ENCODE measurements at places on chromosomes 2 and 18.

DNA sequence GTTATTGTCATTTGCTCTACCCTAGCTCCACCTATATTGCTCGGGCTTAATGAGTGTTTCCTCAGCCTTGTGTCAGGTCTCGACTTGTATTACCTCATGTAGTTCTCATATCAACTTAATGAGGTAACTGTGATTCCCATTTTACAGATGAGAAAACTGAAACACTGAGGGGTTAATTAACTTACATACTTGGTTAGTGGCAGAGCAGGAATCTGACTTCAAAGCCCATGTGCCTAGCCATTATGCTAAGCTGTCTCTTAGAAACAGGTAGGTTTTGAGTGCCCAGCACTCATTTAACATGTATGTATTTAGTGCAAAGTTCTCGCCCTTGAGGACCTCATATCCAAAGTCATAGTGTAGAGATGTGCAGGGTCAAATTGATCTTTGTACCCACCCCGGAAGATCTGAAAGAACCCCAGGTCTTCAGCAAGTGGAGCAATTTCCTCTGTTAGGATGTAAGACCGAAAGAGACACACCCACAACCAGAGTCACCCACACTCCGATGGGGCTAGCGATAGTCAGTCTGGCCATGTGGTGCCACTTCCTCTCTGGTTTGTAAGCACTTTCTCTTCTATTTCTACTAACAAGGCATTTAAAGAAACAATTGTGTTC is 121.0 kb upstream of the SLC39A10 start:
- no peak for DNase-seq

GRCh38 chr2:70553334-70553583 is 367 bp downstream of the TGFA start:
- DNase-seq, result peak; percentile 49

DNA sequence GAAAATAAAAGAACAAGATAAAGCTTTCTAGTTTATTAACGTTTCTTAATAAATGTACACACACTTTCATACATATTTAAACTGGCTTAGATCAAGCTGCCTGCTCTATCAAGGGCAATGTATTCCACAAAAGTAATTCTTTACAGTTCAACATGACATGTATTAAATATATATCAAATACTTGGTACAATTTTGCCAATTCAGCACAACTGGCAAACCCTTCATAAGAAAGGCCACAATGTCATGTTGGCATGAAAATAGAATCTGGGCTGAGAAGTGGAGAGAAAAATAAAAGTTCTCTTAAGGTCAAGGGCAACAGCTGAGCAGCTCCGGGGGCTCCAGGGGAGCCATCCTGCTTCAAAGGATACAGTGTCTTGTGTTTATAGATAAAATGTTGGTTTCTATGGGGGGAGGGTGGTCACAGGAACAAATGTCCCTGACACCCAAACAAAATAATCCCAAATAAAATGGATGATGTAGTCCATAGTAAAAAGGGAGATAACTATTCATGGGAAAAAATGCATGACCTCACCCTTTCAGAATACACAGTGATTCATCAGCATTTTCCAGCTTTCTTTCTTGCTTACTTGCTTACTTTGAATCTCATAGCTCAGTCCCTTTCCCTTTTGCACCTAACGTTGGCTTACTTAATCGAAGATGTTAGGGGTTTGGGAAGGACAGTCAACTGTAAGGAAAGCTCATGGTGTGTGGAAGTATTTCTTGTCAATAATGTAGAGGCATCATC is 494.9 kb downstream of the NYAP2 start:
- no peak for DNase-seq

DNA sequence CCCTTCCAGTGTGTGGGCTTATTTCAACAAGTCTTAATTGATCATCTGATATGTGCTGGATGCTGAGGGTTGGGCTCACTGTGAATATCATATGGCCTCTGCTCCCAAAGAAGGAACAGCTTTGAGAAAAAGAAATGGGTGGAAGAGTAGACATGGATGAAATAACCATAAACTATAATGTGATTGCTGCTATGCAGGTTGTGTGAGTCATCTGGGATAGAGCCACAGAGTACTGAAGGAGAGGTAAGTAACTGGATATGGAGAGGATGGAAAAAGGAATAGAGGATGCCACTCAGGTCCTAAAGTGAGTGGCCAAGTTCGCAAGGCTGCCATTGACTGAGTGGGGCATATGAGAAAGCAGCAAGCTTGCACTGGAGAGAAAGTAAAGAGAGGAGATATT is 8.7 kb upstream of the DSG2 start:
- no peak for DNase-seq

DNA sequence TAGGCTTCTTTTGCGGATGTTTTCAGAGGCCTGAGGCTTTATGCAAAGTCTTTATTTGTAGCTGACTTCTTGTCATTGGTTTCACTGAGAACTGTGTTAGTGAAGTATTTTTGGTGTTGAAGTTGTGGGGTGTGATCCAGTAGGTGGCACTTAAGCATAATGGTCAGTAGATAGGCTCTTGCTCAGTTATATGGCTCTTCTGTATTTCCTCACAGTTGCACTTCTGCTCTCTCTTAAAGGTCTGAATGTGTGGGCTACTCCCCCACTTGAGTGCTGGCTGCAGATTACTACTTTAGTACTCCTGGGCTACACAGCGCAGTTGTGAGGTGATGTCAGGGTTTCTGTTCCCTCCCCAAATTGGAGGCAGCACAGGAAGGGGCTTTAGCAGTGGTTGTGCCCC is 133.8 kb upstream of the SCN7A start:
- DNase-seq, result no peak

DNA sequence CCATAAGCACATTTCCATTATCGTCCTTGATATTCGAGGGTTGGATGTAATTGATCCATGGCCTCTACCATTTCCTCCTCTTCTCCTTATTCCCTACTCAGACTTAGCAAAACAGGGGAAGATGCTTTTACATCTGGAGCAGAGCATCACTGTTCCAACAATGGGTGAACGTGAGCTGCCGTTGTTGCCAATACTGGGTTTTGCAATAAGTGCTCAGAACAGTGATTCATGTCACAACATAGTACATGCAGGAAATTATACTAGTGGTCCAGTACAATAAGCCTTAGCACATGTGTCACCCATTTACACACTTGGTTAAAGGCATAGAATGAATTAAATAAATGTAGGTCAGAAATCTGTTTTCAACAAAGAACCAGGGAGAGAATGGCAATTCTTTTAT is 112.4 kb downstream of the DCC start:
- no peak for DNase-seq

DNA sequence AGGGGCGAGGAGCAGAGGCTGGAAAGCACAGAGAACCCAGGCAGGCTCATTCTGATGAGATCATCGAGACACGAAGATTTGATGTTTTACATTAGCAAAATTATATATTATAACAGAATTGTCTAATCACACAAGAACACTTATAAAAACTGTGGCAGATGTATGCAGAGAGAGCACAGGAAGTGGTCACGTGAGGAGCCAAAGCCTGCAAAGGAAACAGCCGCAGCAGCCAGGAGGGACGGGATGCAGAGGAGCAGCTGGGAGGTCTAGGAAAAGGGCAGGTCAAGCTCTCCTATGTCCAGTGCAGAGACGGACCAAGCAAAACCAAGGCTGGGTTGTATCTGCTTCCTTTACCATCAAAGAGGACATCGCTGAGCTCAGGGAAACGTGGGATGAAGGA is 355.1 kb upstream of the MYT1L start:
- no peak for DNase-seq

DNA sequence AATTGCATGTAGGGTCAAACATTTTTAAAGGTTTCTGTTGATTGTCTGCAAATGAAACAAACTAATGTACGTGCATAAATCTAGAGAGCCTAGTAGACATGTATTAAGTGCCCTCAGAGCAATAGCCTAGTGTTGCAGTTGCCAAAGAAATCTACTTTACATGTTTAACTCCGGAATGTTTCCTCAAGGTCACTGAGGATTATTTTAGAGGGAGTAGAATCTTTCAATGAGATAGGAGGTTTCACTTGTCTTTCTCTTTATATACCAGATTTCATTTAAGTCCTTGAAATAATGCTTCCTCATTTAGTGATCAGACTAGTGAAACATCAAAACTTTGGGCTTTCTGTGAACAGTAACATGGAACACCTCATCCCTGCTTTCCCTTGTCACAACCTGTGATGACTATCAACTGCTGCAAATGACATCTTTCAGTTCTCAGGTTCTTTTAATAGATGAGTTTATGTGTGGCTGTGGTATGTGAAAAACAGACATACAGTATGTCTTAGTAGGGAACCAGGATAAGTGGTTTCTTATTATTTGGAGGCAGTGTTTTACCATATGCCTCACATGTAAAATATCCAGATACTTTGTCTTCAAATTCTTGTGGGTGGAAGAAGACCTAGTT is 5.5 kb downstream of the UBE2E3 start:
- no peak for DNase-seq

DNA sequence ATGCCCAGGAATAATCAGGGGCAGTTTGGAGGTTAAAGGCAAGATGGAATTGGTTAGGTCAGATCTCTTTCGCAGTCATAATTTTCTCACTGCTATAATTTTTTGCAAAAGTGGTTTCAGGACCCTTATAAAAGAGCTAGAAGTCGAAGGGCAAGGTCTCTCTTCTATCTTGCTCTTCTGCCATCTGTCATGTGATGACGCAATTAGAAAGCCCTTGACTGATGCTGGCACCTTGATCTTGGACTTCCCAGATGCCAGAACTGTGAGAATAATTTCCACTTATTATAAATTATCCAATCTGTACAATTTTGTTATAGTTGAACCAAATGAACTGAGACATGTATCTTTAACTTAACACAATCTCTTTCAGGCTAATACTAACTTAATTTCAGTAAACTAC is 6.3 kb upstream of the RALBP1 start:
- no peak for DNase-seq

- no peak for DNase-seq
Observed at GRCh38 chr2:206979365-206979764, 40.0 kb downstream of the CPO start.

DNA sequence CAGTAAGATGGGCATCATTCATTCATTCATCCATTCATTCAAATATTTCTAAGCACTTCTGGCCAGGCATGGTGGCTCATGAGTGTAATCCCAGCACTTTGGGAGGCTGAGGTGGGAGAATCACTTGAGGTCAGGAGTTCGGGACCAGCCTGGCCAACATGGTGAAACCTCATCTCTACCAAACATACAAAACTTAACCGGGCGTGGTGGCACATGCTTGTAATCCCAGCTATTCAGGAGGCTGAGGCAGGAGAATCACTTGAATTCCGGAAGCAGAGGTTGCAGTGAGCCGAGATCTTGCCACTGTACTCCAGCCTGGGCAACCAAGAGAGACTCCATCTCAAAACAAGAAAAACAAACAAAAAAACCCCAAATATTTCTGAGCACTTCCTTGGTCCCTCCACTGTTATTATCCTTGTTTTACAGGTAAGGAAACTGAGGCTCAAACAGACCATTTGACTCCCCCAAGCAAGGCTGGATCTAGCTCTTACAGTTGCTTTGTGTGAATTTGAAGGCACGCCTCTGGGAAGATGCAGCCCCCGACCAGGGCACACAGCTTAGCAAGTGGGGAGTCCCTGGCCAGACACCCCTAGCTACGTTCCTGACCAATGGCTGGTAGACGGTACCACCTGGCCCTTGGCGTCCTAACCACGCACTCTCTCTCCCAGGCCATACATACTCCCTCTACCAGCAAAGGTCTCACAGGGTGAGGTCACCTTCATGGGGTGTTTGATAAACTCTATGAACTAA is 50.6 kb upstream of the ODC1 start:
- no peak for DNase-seq

GRCh38 chr2:234678711-234679110 is 181.8 kb upstream of the ARL4C start:
- no peak for DNase-seq

DNA sequence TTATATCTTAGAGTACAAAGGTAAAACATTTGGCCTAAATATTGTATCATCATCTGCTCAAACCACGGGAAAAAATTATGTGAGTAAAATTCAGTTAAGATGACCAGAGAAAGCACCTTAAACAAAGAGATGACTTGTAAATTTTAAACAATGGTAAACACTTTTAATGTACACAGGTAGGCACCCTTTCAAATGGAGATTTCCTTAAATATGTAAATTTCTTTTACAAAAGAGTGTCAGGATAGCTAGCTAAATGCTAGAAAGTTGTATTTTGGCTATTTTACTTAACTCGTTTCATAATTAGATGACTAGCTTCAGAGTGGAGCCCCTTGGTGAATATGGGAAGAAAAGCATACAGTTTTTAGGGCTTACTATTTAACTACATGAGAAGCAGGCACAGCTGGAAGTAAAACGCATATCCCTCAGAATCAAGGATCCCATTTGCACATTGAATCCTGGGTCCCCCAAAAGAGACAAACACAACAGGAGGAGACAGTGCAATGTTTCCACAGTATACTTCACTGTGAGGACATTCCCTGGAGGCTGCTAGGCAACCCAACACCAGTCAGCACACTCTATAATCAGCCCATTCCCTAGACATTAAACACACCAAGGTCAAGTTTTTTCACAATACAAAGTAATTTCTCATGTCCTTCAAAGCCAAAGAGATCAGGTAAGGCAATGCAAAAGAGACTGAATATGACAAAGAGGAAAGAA is 1154.4 kb downstream of the DPP10 start:
- no peak for DNase-seq

DNA sequence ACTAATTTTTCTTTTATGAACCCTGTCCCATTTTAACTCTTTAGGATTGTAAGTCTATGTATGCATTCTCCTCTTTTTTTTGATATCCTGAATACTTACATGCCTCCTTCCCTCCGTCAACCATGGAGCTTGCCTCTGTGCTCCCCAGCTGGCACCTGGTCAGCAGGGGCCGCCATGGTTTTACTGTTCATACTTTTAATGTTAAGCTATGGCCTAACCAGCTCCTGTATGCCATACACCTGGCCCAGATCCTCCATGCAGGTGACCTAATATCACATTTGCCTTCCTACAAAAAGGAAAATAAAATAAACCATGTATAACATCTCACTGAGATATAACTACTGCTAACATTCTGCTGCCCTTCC is 283.1 kb upstream of the TRIB2 start:
- peak; percentile 5 for DNase-seq

GRCh38 chr2:230974096-230974913 is 21.6 kb upstream of the SPATA3 start:
- no peak for DNase-seq

DNA sequence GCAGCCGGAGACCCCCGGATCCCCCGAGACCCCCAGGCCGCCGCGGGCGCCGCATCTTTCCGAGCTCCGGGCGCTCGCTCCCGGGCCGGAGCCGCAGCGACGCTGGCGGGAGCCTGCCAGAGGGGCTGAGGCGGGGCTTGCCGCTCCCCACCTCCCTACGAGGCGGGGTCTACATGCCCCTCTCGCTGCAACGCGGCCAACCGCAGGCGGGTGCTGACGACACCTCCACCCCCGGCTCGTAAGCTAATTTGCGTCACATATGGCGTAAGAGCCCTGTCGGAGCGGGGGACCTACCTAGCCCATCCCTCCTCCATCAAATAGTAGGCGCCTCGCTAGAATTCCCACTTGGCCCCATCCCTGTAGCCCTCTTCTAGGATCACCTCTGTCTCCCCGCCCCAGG is at the start of gene PTPRN:
TSS of gene PTPRN (minus strand) at position 124 of the 400 bp plus-strand sequence. CDS start at position 55, 69 bp downstream.
- DNase-seq, result peak; percentile 75

DNA sequence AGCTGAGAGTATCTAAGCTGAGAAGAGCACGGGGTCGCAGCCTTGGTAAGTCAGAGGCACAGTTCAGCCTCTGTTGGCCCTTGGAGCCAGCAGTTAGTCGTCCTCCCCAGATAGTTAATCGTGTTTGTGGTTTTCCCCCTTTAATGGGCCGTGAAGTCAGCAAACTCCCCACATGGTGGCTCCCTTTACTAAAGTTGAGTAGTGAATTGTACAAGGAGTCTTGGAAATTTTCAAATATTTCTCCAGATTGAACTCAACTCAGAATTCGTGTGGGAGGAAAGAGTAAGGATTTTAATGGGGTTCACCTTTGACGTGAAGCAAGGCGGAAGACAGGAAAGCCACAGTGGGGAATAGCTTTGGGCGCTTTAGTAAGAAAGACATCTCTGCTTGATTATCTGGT is 2.4 kb upstream of the ADCYAP1 start:
- no peak for DNase-seq
